ENCODE measurements at places on chromosomes 11 and 22.

GRCh38 chr11:128105511-128105910, 481.8 kb downstream of the ETS1 start:
- no peak for DNase-seq

DNA sequence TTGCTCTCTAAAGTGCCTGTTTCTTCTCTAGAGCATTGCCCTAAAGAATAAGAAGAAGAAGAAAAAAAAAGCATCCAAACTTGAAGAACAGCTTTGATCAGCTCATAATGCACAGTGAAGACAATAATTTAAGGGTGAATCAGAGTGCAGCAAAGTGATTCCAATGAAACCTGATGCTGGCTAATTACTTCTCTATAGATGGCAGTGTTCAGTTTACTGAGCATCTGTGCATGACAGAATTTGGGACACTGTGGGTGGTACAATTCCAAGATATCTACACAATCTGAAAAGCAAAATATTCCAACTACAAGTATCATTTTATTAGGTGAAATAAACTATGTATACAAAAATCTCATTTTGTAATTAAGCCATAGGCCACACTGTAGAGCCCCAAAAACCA, 450.5 kb upstream of the CCDC90B start:
- no peak for DNase-seq

- DNase-seq = no peak
These were observed 8.0 kb upstream of the NAALADL1 start for GRCh38 chr11:65066315-65066714.

DNA sequence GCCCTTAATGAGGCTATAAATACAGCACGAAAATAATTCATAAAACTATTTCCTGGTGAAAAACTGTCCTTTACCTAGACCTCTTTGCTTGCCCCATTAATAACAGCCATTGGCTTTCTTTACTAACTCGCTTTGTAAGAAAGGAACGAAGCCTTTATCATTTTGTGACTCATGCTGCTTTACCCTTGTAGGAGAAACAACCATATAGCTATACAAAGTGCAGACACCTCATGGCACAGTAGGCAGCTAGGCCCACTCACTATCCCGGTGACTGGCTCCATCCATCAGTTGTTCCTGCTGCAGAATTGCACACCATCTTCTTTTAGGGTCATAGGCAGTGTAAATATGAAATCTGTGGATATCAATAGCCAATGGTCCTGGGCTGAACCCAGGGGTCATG, 85.8 kb downstream of the LDLRAD3 start:
- no peak for DNase-seq

GRCh38 chr22:31968022-31968421, 23.7 kb downstream of the YWHAH start:
- no peak for DNase-seq

- DNase-seq = no peak
These were observed 68.8 kb downstream of the PRDM11 start for GRCh38 chr11:45215098-45215865.

DNA sequence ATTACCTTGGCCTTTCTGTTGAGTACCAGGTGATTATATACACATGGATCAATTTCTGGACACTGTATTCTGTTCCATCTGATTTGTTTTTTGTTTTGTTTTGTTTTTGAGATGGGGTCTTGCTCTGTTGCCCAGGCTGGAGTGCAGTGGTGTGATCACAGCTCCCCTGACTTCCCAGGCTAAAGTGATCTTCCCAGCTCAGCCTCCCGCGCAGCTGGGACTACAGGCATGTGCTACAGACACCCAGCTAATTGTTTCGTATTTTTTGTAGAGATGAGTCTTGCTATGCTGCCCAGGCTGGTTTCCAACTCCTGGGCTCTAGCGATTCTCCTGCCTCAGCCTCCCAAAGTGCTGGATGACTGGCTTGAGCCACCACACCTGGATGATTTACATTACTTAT, 19.0 kb downstream of the TCIRG1 start:
- no peak for DNase-seq

- no peak for DNase-seq
These were observed 3.5 kb downstream of the PHF21B start for GRCh38 chr22:45006111-45006963.

DNA sequence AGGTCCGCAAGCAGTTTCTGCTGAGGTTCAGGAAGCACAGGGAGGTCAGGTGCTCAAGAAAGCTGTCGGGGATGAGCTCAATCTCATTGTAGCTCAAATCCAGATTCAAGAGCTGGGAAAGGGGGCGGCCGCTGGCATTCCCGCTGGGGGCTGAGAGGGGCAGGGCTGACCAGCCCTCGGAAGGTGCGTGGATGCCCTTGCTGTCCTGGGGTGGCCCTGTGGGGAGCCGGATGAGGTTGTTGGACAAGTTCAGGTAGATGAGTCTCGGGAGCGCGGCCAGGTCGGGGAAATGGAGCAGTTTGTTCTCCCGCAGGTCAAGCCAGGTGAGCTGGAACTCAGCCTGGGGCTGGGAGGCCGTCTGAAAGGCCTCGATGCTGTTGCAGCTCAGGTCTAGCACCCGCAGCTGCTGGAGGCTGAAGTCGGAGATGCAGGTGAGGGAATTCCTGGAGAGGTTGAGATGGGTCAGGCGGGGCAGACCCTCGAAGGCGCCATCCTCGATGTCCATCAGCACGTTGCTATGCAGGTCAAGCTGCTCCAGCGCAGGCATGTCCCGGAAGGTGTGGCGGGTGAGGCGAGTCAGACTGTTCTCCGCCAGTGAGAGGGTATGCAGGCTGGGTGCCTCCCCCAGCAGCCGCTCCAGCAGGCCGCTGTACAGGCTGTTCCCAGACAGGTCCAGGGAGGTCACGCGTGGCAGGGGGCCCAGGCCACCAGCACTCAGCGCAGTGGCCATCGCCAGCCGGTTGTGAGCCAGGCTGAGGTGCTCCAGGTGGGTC, 9.8 kb downstream of the LRRC32 start:
- no peak for DNase-seq

- DNase-seq = no peak
These were observed 870.6 kb upstream of the LRRC4C start for GRCh38 chr11:42329929-42330565.

- no peak for DNase-seq
These were observed 23.0 kb downstream of the USP47 start for GRCh38 chr11:11864803-11865202.

- no peak for DNase-seq
These were observed 38.5 kb upstream of the GRAMD4 start for GRCh38 chr22:46581538-46582244.

DNA sequence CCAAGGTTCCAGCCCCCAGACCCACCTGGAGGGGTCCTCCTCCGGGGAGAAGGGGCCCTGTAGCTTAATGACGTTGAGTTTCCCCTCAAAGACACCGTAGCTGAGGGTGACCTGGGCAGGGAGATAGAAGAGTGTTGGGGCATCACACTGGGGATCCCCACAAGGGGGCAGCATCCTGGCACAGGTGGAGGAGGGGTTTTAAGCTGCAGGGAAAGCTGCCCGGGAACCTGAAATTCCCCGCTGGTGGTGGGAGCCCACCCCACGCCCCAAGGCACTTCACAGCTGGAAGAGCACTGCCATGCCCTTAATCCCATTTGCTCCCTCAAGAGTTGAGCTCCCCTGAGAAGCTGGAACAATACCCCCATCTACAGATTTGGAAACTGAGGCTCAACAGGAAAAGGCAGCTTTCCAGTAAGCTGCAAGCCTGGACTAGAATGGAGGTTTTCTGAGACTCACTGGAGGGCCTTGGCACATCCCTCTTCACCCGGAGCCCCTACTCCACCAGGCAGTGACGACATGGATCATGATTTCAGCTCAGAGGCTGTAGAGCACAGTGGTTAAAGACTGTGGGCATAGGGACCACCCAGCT, 13.7 kb downstream of the MFNG start:
- no peak for DNase-seq

GRCh38 chr11:26011474-26011873, 320.5 kb upstream of the ANO3 start:
- DNase-seq = no peak

GRCh38 chr11:112266410-112266778, 5.7 kb upstream of the PLET1 start:
- DNase-seq = no peak

DNA sequence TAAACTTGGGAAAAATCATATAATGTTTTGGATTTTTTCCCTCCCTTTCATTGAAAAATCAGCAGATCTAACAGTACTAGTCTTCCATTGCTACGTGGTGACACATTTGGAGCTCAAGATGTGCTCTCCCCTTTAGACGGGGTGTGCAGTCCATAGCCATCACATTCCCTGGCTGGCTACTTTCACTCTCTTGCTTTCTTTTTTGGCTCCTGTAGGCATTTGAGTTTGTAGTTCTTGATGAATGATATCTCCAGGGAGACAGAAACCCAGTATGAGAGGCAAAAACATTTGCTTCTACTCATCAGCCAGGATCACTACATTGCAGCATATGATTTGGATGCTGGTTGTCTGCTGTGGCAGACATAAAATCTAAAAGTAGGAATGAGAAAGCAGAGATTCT, 12.1 kb downstream of the CCDC81 start:
- DNase-seq = no peak

DNA sequence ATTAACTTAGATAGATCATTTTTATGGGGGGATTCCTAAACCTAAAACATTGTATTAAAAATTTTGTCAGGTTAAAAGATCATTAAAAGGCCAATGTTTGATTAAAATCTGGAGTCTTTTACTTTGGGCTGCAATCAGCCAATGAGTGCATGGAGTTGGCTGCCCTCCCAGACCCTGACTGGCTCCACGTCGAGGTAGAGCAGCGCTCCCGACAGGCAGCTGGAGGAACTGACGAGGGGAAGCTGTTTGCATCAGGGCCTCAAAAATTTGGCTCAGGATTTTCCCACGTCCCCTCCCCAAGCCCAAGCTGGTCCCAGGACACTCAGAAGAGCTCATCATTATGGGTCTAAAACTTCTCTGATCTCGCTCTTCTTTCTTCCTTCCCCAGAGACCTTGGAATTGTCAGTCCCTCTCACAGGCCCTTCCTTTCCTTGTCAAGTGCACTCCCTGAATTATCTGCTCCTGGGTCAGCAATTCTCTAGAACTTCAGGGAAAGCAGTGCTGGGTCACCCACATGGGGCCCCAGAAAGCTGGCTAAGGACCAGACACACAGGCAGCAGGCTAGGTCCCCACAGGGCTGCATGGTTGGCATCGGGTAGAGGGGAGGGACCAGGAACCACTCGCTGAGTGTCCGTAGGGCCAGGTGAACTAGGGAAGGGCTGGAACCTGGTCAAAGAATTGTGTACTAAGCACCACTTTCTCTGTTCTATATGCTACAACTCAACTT, 119.6 kb upstream of the IGLL5 start:
- no peak for DNase-seq

DNA sequence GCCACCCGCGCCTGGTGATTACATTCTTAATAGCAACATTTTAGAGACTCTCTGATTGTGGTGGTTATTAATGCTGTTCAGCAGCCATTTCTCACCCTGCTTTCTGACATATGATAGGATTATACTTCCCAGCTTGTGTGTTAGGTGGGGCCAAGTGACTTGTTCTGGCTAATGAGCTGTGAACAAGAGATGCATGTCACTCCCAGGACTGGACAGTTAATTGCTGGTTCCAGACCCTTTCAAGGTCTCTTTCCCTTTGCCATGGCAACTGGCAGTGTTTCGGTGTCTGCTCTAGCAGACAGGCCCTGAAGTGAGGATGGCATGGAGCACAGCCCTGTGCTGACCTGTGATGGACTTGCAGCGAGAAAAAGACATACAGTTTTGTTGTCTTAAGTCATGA, 8.9 kb upstream of the PTPRJ start:
- no peak for DNase-seq

GRCh38 chr11:19020831-19021230, 39.7 kb downstream of the MRGPRX2 start:
- no peak for DNase-seq

GRCh38 chr11:32852207-32852606, 22.5 kb downstream of the PRRG4 start:
- no peak for DNase-seq

- peak; percentile 94 for DNase-seq
These were observed 68.1 kb downstream of the CSTPP1 start for GRCh38 chr11:47004595-47005033.

DNA sequence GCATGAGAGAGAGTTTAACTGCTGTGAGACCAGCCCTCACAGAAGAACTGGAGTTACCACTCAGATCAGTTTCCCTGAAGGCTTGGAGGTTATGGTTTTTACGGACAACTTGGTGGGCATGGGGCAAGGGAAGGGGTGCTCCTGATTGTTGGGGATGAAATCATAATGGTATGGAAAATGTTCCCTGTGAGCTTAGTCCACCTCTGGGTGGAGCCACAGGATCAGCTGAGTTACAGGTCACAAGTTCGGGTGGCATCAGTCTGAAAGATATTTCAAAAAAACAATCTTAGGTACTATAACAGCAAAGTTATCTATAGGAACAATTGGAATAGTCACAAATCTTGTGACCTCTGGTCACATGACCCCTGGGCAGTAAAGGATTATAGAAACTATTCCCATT, 162.9 kb downstream of the DLG2 start:
- no peak for DNase-seq

GRCh38 chr22:24153959-24154358, 27.3 kb upstream of the SUSD2 start:
- no peak for DNase-seq

GRCh38 chr11:57353446-57353845, 15.3 kb downstream of the P2RX3 start:
- no peak for DNase-seq

DNA sequence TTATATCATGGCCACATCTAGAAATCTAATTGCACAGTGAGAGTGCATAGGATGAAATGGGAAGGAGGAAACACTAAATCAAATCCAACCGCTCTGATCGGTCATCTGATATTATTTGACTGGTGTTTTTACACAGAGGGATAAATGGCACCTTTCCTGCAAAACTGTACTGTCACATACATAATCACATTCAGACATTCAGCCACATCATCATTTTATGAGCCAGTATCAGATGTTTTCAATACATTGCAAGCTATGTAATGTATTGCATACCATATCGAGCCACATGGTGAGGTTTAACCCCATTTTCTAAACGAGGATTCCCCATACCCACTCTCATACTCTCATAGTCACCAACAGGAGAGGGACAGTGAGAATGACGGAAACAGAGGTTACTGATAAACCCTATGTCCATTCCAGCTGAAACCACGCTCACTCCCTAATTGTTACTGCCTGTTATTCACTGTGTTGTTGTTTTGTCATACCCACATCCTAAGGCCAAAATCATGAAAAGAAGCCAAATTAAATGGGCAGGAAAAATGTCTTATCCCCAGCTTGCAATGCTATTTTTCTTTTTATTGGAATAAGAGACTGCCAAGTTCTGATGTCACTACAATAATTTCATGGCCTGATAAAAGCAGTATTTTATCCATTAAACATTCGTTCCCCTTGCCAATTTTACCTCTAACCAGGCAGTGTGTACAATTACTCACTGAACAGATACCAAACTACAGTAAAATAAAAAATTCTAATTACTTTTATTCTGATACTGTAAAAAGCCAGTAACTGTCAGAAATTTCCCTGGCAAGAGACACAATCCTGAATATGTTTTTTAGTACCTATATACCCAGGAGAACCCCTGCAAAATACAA, 9.0 kb downstream of the CDON start:
- no peak for DNase-seq

- DNase-seq = no peak
These were observed 17.0 kb downstream of the SLC22A12 start for GRCh38 chr11:64608046-64608445.

GRCh38 chr11:30440510-30440909, 117.6 kb downstream of the ARL14EP start:
- DNase-seq = no peak

GRCh38 chr11:95154514-95154913, 64.9 kb downstream of the ENDOD1 start:
- DNase-seq = no peak

Measured in AG04450 (cell line).